Hepatocyte (in vitro differentiated cells): ENCODE measurements at places on chromosomes 2 and 18. TPM values are rescaled to one million over a fixed set of nuclear protein-coding genes. Genes with fewer than 3 reads are reported as not detected.

STAMBP gene
- 40.0 and 43.0 TPM in 2 replicates for polyA plus RNA-seq

TMEM247 gene
- not detected in 2 replicates for polyA plus RNA-seq

ALKAL2 gene
- 27.5 and 30.4 TPM in 2 replicates for polyA plus RNA-seq

IRS1 gene
- 10.9 and 12.5 TPM in 2 replicates for polyA plus RNA-seq

LRRTM4 gene
- 0.23 and 0.44 TPM in 2 replicates for polyA plus RNA-seq

HNMT gene
- polyA plus RNA-seq = 16.4 and 23.4 TPM in 2 replicates

GAREM2 gene
- polyA plus RNA-seq = 5.1 and 9.1 TPM in 2 replicates

FBXO41 gene
- polyA plus RNA-seq = 1.2 and 1.3 TPM in 2 replicates

CD8B2 gene
- 0.47 TPM in 1 of 2 replicates, not detected in the other for polyA plus RNA-seq

SNRNP27 gene
- polyA plus RNA-seq = 65.5 and 66.3 TPM in 2 replicates

LDAH gene
- polyA plus RNA-seq = 15.2 and 16.9 TPM in 2 replicates

RAB6C gene
- polyA plus RNA-seq = not detected in 2 replicates
